CD14-positive monocyte (primary cell): ENCODE measurements at places on chromosomes 1 and 21. TPM values are rescaled to one million over a fixed set of nuclear protein-coding genes. Genes with fewer than 3 reads are reported as not detected.

Gene NBPF4
- not detected in 2 replicates for polyA plus RNA-seq

Gene TDRD5
- polyA plus RNA-seq, result not detected

Gene PLEKHO1
- 87.2 TPM for polyA plus RNA-seq

GRCh38 chr1:229714964-229715603 lies 89.0 kb downstream of the URB2 start:
- H3K36me3 ChIP-seq, result no peaks in the 10 kb centered on the region
- peak; percentile 8 for DNase-seq
- no peak overlapping the region for H3K4me3 ChIP-seq

- peak overlapping the region; percentile 2 for H3K27ac ChIP-seq
- H3K4me3 ChIP-seq, result no peak overlapping the region
- peak; percentile 18 for DNase-seq
- no peaks in the 10 kb centered on the region for H3K27me3 ChIP-seq
These were observed 1.5 kb downstream of the ENSA start for GRCh38 chr1:150627826-150628410.

DNA sequence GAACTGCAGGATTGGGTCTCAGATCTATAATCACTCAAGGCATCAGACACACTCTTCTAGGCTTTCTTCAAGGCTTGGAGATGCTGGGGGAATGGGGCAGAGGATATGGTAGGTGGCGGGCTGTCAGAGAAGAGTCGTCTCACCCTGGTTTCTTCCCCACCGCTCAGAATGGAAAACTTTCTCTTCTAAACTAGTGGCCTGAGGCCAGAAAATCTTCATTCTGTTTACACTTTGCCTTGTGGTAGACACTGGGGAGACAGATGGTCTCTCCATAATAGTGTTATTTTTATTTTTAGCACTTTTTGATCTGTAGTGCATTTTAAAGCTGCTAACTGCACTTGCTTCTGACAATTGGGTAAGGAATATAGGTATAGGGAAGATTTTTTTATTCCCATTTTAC lies 2.6 kb downstream of the PRELP start:
- no peak for DNase-seq
- no peak overlapping the region for H3K27ac ChIP-seq
- peaks cover 27% of the 10 kb centered on the region for H3K4me1 ChIP-seq
- H3K4me3 ChIP-seq, result no peak overlapping the region

GRCh38 chr1:41496080-41497055 lies 11.9 kb upstream of the EDN2 start:
- DNase-seq, result peak; percentile 41
- H3K36me3 ChIP-seq, result no peaks in the 10 kb centered on the region
- no peak overlapping the region for H3K27ac ChIP-seq

- H3K4me1 ChIP-seq, result no peaks in the 10 kb centered on the region
- no peak overlapping the region for H3K4me3 ChIP-seq
- H3K36me3 ChIP-seq, result peaks cover 42% of the 10 kb centered on the region
- no peaks in the 10 kb centered on the region for H3K27me3 ChIP-seq
- no peak overlapping the region for H3K27ac ChIP-seq
These were observed 46.1 kb downstream of the RNF2 start for GRCh38 chr1:185091480-185091879.

GRCh38 chr1:19124273-19124672 lies 85.8 kb downstream of the UBR4 start:
- DNase-seq, result no peak
- no peak overlapping the region for H3K4me3 ChIP-seq
- no peaks in the 10 kb centered on the region for H3K27me3 ChIP-seq
- peaks cover 4% of the 10 kb centered on the region for H3K4me1 ChIP-seq
- H3K27ac ChIP-seq, result no peak overlapping the region

- no peaks in the 10 kb centered on the region for H3K36me3 ChIP-seq
- DNase-seq, result no peak
- no peaks in the 10 kb centered on the region for H3K4me1 ChIP-seq
- H3K27ac ChIP-seq, result no peak overlapping the region
- H3K27me3 ChIP-seq, result no peaks in the 10 kb centered on the region
These were observed 98.9 kb downstream of the DMRTB1 start for GRCh38 chr1:53557830-53558738.

DNA sequence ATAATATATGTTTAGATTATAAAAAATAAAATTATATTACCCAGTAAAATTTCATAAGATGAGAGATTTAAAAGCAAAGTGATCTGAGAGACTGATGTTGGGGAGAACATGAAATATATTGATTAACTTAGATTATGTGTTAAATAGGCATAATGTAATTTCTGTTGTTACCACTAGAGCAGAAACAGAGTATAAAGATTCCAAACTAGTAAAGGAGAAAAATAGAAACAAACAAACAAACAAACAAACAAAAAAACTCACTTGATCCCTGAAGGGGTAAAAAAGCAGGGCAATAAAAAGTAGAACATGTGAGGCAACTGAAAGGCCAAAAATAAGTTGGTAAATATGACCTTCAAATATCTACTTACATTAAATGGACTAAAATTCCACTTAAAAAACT lies 640.4 kb upstream of the RGS18 start:
- H3K27ac ChIP-seq, result no peak overlapping the region
- DNase-seq, result no peak
- H3K4me3 ChIP-seq, result no peak overlapping the region
- H3K27me3 ChIP-seq, result no peaks in the 10 kb centered on the region
- H3K4me1 ChIP-seq, result no peaks in the 10 kb centered on the region
- no peaks in the 10 kb centered on the region for H3K36me3 ChIP-seq

- no peak overlapping the region for H3K4me3 ChIP-seq
- H3K4me1 ChIP-seq, result no peaks in the 10 kb centered on the region
- no peak for DNase-seq
- H3K27ac ChIP-seq, result no peak overlapping the region
These were observed 211.5 kb upstream of the USP24 start for GRCh38 chr1:55426619-55427018.

GRCh38 chr1:241596633-241597032 lies 43.5 kb downstream of the CHML start:
- H3K36me3 ChIP-seq, result peaks cover 61% of the 10 kb centered on the region
- no peak overlapping the region for H3K4me3 ChIP-seq
- DNase-seq, result no peak
- H3K27me3 ChIP-seq, result no peaks in the 10 kb centered on the region
- H3K4me1 ChIP-seq, result peaks cover 13% of the 10 kb centered on the region
